Natural killer cell (primary cell): ENCODE measurements at places on chromosomes 16 and 17. TPM values are rescaled to one million over a fixed set of nuclear protein-coding genes. Genes with fewer than 3 reads are reported as not detected.

The ABCA8 gene
- total RNA-seq = not detected

The COX11 gene
- total RNA-seq = 20.2 TPM

The LRRC46 gene
- total RNA-seq = 3.1 TPM

The WNT9B gene
- total RNA-seq = not detected

The GRIN2A gene
- total RNA-seq = not detected

The KAT8 gene
- 90.6 TPM for total RNA-seq

The ZG16 gene
- total RNA-seq = not detected

The UNC119 gene
- total RNA-seq = 79.1 TPM

The NUTF2 gene
- 43.2 TPM for total RNA-seq

The DHX40 gene
- total RNA-seq = 46.6 TPM

The XYLT2 gene
- 16.3 TPM for total RNA-seq

The LRRC75A gene
- total RNA-seq = 3.0 TPM

The MYH3 gene
- total RNA-seq = 4.3 TPM

The KRTAP17-1 gene
- not detected for total RNA-seq

The ABCC3 gene
- 1.6 TPM for total RNA-seq

The USP43 gene
- 3.0 TPM for total RNA-seq

The KRT222 gene
- total RNA-seq = not detected

The OGFOD1 gene
- 20.6 TPM for total RNA-seq

The CRYM gene
- total RNA-seq = not detected

DNA sequence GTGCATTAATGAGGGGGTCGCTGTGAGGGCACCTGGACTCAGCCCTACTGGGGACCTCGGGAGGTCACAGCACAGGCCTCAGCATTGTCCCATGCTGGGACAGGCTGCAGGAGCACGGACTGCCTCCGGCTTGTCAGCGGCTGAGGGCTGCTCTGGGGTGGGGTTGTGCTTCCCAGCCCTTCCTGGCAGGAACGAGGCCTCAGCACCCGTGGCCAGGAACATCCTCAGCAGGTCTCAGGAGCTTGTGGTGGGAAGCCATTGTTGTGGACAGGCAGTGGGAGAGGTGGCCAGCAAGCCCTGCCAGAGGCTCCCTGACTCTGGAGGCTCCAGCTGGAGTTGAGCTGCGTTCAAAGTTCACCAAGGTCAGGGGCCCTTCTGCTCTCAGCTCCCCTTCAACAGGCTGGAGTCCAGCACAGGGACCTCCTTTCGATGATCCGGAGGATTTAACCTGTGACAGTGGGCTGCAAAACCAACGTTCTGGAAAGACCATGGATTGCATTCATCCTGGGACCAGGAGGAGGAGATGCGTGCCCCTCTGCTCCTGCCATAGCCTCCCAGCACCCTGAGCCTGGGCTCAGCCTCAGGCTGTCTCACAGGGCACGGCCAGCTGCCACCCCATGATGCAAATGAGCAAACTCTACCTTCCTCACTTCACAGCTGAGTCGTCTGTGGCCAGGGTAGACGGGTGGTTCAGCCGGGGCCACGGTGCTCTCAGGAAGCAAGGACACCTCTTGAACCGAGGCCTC lies 32.6 kb downstream of the FOXL1 start:
- no peak for DNase-seq

GRCh38 chr17:57988301-57989250 lies 522 bp upstream of the VEZF1 start:
- no peak for DNase-seq

DNA sequence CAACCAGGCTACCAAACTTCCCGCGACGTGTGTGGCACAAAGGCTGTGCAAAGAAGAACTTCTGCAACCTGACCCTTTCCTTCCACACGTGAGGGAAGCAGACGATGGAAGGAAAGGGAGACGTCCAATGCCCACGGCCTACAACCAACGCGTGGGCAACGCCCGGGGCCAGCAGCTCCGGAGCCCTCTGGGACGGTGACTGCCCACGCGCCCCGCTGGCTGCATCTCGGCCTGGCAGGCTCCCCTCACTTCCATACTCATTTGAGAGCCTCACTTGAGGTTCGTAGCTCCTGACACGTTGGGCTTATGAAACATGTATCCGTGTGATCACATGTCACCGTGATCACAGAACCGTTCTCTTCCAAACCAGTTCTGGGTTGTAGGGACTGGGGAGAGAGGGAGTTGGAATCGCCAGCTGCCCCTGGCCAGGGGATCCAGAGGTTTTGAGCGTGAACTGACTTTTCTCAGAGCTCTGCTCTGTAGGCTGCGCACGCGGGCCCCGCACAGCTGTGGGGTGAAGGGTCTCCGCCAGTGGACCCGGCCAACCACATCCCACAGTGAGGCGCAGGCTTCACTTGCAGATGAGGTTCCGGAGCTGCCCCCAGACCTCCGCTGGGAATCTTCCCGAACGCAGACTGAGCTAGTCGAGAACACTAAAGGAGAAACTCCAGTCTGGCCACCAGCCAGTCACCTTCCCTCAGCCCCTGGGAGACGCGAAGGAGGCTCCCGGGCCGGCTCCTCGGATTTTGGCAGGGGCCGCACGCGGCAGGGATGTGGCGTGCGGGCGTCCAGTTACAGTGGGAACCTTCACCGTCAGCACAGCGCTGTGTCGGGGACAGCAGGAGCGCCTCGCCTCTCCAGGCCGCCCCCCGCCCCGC lies 1.0 kb downstream of the LMF1 start:
- DNase-seq = no peak

GRCh38 chr17:6021627-6022026 lies 48.6 kb upstream of the WSCD1 start:
- DNase-seq = no peak

DNA sequence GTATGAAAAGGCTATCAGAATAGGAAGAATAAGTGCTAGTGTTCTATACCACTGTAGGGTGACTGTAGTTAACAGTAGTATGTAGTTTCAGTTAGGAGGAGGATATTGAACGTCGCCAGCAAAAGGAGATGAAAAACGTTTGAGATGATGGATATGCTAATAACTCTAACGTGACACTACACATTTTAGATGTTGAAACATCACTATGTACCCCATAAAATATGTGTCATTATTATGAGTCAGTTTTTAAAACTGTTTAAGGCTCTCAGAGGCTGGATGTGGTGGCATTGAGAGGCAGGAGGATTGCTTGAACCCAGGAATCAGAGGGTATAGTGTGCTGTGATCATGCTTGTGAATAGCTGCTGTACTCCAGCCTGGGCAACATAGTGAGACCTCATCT lies 31.8 kb downstream of the UBN1 start:
- DNase-seq = no peak

- no peak for DNase-seq
Measured at GRCh38 chr16:21336231-21336630, 58.1 kb upstream of the CRYM start.

DNA sequence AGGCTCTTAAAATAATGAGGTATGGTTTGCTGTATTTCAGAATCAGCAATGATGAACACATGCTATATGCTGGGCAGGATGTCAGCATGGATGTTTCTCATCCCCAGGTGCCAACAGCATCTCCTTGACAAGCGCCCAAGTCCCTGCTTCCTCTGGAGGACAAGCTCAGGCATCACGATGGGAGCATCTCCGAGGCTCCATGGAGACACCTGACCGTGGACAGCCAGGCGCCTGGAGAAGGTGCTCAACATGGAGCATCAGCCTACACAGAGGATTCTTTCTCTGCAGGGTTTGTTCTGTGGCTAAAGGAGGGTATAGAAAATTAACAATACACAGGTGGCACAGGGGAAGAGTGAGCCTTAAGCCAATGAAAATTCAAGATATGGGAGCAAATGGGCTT lies 72.1 kb downstream of the SLC5A11 start:
- no peak for DNase-seq

DNA sequence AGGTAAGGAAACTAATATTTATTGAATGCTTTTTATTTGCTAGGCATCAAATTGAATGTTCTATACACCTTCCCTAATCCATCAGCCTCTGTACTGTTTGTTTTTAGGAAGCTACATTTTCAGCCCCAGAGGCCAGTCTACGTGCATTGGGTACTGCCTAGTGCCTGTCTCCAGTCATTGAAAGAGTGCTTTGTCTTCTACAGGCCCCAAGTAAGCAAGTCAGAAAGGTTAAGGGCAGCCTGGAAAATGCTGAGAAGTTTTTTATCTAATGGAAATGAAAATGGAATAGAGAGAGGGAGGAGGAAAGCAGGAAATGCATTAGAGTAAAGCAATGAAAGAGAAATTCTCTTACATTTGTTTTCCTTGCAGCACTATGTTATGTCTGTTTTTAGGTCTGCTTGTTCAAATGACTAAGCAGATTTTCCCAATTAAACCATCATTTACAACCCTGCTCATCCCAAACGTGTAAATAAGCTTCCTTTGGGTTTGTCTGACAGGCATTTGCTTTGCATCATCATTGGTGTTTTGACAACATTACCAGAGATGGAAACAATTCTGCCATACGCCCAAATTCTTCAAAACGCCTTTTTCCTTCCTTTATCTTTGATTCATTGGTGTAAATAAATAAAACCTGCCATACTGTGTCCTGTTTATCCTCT lies 116.0 kb upstream of the GOT2 start:
- no peak for DNase-seq

- DNase-seq = no peak
Measured at GRCh38 chr17:76297436-76297835, 10.6 kb downstream of the QRICH2 start.

GRCh38 chr17:45748731-45749310 lies 35.3 kb upstream of the CRHR1 start:
- DNase-seq = no peak

DNA sequence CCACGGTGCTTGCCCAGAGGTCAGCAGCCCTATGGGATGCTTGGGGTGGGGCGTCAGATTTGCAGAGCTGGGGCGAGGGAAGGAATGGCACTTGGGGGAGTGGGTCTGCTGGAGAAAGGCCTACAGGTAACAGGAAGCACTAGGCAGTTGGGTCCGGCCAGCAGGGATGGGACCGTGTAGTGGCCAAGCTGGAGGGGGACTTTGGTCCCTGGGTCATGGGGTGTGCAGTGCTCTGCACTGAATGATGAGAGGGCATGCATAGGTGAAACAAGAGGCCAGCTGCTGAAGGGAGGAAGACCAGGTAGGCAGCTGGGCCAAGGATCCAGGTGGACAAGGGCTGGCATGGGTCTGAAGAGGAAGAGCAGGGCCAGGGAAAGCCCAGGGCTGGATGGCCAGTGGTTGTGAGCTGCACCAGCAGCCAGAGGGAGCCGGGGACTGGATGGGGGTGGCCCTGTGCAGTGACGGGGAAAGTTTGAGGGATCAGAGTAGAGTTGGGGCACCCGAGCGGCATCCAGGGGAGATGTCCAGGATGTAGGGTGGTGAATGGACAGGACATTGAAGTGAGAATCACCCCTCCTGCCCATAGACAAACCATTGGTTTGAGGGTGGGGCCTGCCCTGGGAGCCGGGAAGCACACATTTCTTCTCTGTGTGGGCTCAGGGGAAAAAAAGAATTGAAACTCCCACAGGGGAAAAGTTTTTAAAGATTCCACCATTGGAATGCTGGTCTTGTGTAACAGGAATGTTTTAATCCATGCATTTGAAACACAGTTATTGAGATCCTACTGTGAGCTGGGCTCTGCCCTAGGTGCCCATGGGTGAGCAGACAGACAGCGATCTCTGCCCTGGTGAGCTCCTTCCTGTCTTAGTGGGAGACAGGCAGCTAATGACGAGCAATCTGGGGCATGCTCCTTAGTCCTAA lies 25.1 kb downstream of the RAI1 start:
- no peak for DNase-seq

- DNase-seq = no peak
Measured at GRCh38 chr16:2473446-2473926, 1.4 kb upstream of the TBC1D24 start.

GRCh38 chr17:36944553-36944952 lies 4.2 kb upstream of the AATF start:
- DNase-seq = no peak

- DNase-seq = no peak
Measured at GRCh38 chr16:2159175-2159838, 3.7 kb downstream of the TRAF7 start.

DNA sequence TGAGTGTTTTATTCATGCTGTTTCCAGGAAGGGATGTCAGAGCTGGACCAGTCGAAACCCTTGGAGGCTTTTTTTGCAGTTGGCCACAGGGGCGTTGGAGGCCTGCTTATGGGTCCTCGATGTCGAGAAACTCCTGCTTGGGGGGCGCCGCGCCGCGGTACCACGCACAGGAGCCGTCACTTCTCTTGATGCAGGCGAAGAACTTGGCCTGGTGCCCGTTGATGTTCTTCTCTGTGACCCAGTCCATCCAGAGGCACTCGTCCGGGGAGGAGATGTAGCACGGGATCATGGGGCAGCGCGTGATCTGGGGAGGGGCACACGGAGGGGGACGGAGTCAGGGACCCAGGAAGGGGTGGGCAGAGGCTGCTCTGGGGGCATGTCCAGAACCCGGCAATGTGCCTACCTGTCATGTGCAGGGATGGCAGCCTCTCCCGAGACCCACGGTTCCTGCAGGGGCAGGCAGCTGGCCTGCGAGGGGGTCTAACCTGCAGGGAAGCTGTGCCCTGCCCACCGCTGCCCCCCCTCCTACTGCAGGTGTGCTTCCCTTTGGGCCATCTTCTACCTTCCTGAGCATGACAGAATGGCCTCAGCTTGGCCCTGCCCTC lies 15.0 kb upstream of the USP36 start:
- no peak for DNase-seq

DNA sequence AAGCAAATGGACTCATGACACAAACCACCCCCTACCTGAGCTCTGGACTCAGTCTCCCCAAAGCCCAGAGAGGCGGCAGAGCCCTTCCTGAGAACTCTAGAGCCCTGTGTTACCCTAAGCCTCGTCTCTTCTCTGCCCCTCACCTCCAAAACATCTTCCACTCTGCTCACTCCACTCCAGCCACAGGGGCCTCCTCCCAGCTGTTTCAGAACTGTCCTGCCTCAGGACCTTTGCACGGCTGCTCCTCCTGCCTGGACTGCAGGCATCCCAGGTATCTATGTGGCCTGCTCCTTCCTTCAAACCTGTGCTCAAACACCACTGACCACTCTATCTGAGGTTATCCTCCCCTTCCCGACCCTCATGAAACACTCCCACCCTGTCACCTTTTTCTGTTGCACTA lies 12.9 kb upstream of the LITAF start:
- DNase-seq = no peak

DNA sequence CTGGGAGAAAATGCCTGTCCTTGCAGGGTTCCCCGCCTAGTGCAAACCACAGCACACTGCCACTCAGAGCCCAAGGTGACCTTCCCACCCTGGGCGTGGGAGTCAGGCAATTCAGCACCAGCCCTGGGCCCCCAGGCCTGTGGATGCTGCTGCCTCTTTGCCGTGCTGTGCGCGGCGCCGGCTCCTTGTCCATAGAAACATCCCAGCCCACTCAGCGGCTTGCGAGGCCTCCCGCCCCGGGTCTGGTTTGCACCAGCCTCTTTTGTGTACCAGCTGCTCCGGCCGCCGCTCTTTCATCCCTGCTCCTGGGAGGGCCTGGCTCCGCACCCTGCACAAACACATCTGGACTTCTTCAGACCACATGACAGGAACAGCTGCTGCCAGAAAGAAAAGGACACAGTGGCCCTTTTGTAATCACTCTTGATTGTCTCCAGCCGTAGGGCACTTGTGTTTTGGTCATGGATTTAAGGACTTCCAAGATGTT lies 75.4 kb upstream of the SDK2 start:
- no peak for DNase-seq

- no peak for DNase-seq
Measured at GRCh38 chr17:67050471-67051154, 6.3 kb downstream of the CACNG1 start.
